Mesenteric fat pad (tissue), 1 donor: ENCODE measurements at places on chromosomes 7 and 10.
A peak's percentile ranks its signal among the peaks of the same experiment; 100 is the strongest.

GRCh38 chr7:122995600-122995999 lies at the start of gene TAS2R16:
TSS of gene TAS2R16 (minus strand) at chr7:122995700. CDS start at chr7:122995634, 66 bp downstream.
- DNase-seq = no peak

- no peak for DNase-seq
These were observed at the start of gene ADRB1 for GRCh38 chr10:114043532-114044246. TSS of gene ADRB1 (plus strand) at chr10:114043866. CDS start at chr10:114044133, 267 bp downstream.

GRCh38 chr7:117435475-117436043 lies 8.3 kb upstream of the ASZ1 start:
- DNase-seq = no peak

GRCh38 chr10:11742009-11742778 lies at the start of gene ECHDC3:
TSS of gene ECHDC3 (plus strand) at chr10:11742382. CDS start at chr10:11742577, 195 bp downstream.
- DNase-seq = peak; percentile 92
